ENCODE measurements at places on chromosomes 7 and 10.
A peak's percentile ranks its signal among the peaks of the same experiment; 100 is the strongest.

DNA sequence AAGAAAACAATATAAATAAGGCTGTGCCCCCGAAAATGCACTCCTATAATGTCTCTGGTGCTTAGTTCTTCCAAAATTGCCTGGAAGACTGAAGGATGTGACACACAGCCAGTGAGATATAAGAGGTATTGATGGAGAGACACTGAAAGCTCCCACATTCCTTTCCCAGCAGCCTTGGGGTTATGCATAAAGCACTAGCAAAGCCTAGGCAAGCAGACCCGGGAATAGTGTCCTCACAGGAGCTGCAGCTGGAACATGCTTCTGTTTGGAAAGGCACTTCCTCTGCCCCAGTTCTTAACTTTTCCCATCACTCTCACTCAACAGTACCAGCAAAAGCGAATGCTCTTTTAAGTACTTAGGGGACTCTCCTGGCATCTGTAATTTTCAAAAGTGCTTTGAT lies 178.0 kb downstream of the AMPH start:
- ATAC-seq = no peak

- ATAC-seq = no peak
Observed at GRCh38 chr7:125149151-125149550, 219.5 kb upstream of the POT1 start.

GRCh38 chr7:28729281-28729680 lies 228.8 kb downstream of the TRIL start:
- no peak for ATAC-seq

DNA sequence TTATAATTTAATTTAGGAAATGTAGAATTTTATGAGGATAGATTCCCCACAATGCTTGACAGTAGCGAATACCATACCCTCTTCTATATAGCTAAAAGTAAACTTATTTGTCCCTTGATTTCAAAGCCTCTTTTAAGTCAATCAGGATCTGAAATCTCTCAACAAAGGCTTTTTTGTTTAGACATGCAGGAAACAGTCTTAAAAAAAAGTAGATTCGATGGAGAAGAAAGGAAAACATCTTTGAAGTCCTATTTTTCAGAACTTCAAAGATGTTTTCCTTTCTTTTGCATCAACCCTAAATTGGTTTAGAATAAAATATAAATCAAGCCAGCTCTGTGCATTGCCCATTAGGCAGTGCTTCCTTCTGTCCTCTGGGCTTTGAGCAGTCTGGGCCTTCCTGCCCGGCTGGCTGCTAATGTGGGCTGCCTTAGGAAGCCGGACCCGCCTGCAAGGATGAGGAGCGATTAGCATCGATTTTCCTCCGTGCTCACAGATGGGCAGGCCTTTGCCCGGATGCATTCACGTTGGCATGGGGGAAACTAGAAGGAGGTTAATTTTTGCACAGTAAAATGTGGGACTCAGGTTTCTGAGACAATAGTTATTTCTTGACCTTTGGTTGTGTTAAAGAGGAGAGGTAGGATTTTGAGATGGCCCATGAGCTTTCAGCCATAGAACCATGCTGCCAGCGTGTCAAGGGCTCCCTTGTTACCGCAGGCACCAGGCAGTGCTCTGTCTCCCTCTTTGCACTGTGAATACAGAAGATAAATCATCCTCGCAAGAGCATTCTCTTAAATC lies 15.5 kb downstream of the MSRB2 start:
- no peak for ATAC-seq

DNA sequence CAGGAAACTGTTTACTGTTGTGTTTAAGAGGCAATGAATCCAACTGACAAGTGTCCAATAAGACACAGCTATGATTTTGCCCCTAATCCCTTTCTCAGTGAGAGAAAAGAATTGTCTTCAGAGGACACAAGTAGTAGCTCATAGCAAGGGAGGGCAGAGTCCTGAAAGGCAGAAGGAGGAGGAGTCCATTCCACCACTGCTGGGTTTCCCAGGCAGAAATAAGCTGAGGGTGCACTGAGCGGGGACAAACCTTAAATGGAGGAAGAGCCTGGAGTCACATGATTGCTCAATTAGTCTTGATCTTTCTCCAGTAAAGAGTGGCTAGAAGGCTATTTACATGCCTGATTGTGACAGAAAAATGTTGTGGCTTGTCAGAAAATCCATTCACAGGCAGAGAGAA lies 573.8 kb downstream of the POM121L12 start:
- no peak for ATAC-seq

GRCh38 chr7:142925413-142925812 lies 8.1 kb downstream of the TRPV5 start:
- ATAC-seq = no peak

DNA sequence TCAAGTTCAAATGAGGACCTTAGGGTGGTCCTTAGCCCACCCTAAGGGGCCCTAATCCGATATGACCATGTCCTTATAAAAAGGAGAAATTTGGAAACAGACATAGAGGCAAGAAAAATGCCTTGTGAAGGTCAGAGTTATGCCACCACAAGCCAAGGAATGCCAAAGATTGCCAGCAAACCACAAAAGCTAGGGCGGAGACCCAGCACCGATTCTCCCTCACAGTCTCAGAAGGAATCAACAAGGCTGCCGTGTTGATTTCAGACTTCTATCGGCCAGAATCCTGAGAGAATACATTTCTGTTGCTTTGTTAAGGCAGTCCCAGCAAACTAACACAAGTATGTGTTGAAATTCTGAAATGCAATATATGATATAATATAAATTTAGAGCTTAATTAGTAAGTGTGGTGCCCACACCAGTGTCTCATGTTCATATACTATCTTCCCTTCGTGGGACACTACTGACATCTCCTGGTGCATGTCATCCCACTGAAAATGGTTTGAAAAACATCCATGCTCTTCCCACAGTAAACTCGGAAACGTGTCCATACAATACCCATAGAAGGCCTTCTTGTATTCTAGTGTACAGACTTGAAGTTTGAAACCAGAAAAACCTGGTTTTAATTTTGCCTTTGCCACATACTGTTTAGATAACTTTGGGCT lies 349.0 kb downstream of the TNS3 start:
- ATAC-seq = no peak

DNA sequence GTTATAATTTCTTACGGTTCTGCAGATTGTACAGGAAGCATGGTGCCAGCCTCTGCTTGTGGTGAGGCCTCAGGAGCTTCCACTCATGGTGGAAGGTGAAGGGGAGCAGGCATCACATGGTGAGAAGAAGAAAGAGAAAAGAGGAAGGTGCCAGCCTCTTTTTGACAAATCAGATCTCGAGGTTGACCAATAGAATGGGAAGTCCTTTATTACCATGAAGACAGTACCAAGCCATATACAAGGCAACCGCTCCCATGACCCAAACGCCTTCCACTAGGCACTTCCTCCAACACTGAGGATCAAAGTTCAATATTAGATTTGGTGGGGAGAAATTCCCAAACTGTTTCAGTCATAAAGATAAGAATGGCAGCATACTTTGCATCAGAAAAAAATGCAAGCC lies 502.8 kb downstream of the GLRX3 start:
- no peak for ATAC-seq

GRCh38 chr7:2864204-2864985 lies 20.3 kb upstream of the GNA12 start:
- ATAC-seq = no peak

GRCh38 chr7:47458057-47458456 lies 123.9 kb downstream of the TNS3 start:
- peak; percentile 61 for ATAC-seq

- no peak for ATAC-seq
Observed at GRCh38 chr7:157228864-157229422, 90.2 kb downstream of the UBE3C start.

GRCh38 chr7:50146692-50147091 lies 53.6 kb upstream of the ZPBP start:
- no peak for ATAC-seq

DNA sequence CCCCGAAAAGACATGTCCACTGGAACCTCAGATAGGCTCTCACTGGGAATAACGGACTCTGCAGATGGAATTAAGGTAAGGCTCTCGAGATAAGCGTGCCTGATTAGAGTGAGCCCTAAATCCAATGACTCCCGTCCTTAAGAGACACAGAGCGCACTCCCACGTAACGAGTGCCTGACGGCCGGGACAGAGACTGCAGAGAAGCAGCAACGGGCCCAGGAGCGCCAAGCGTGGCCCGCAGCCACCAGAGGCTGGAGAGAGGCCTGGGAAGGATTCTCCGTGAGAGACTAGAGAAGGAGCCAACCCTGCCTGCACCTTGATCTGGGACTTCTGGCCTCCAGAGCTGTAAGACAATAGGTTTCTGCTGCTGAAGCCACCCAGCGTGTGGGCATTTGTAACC lies 20.0 kb upstream of the TNRC18 start:
- no peak for ATAC-seq

DNA sequence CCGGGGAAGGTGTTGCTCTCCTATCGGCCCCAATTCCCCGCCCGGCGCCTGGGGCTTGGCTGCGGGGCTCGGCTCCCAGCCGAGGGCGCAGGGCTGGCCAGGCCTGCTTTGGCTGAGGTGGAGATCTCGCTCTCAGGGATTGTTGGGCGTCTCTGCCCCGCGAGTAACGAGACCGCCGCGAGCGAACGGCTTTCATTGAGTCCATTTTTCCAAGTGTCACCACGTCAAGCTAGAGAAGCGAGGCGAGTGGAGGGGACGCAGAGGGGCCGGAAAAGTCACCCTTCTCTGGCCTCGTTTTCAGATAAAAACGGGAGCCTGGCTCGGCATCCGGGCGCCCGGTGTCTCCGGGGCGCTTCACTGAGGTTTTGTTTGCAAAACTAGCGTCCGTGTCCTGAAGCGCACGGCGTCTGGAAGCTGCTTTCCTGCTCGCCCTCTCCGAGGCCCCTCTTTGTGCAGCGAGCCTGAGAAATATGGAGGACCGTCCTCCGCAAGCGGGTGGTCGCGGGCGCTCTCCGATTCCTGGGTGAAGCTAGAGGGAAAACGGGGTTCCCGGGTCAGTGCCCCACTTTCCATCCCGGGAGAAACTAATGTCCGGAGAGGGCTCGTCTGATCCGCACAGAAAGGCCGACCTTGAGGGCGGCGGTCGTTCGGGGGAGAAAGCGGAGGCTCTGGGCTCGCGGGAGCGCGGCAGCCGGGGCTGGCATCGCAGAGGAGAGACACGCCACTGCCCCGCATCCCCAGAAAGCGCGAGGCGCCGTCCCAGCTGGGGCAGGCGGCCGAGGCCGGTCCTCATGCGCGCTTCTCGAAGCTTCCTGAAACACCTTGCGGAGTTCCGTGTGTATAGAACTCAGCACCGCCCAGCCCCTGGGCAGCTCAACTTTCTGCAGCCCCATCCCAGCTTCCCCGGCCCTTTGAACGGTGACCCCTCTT lies 3.5 kb upstream of the EN2 start:
- no peak for ATAC-seq

DNA sequence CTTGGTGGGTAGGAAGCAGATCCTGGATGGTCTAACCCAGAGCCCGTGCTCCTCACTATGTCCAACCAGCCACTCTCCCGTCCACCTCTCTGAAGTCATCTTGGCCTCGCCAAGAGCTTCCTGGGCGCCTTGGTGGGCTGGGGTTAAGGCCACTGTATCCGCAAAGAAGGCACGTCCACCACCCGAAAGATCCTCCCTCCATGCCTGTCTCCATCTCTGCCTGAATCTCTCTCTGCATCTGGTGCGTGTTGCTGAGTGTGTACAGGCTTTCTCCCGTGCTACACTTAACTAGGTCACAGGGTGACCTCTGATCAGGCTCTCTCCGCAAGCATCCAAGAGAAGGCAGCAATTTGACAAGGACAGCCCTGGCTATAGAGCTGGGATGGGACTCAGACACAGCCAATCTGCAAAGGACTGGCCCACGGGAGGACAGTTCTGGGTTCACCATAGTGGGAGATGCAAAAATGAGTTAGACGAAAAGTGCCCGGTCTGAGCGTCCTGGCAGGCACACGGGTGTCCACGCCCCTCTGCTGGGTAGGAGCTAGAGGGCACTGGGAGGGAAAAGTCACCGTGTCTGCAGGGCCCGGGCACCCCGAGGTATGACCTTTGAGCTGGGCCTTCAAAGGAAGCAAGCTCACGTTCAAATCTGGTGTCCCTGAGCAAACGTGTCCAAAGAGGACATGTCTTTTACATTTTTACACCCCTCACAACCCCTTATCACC lies 9.4 kb upstream of the RFC2 start:
- ATAC-seq = no peak

DNA sequence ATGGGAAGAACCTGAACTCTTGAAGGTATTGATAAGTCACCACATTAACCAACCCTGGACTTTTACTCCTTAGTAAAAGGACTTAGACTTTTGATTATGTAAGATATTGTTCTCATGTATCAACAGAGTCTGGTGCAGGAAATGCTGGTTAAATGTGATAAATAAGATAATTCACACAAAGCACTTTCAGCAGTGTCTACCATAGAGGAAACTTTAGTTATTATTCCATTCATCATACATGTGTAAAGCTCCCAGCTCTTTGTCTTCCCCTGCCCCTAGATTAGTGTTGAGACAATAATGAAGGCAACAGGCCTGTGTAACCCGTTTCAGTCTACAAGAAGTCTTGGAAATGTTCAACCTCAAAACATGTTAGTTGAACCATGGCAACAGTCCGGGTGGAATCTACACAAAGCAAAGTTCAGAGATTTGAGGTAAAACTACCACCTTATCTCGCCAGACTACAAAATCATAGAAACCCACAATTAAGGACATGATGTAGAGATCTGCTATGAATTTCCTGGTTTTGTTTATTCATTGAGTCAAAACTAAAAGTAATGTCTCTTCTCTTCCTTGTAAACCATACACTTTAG lies 109.9 kb upstream of the ADO start:
- no peak for ATAC-seq

DNA sequence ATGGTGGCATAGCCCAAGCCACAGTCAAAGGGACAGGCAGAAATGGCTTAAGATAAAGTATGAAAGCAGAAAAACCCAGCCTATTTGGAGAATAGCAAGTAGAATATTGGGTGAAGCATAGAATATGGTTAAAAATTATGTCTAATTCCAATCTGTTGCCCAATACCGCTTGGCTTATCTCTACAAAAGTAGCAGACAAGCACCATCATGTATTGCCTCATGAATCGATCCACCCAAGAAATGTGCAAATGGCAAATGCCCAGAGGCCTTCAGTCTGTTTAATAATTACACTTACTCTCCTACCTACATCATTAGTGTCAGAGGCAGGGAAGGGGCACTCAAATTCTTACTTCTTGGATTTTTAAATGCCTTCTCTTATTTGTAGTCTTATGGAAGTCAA lies 130.9 kb upstream of the ADAM12 start:
- no peak for ATAC-seq

GRCh38 chr10:60197206-60197605 lies 192.5 kb downstream of the ANK3 start:
- ATAC-seq = no peak

DNA sequence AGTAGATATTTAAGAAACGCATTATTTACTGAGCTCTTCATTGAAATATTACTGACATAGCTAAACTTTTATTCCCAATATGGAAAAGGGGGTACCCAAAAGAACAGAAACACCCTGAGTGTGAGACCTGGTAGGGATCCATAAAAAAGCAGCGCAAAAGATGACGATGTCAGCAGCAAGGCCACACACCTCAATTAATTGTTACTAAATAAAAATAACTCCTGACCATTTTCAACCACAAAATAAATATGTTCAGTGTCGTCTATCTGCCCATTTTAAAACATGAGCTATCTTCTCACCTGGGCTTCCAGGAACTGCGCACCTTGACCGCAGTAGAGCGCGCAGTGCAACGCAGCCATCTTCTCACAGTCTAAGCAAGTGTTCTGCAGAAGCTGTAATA lies 61.2 kb downstream of the GSAP start:
- no peak for ATAC-seq

Data from stimulated activated memory B cell treated with anti-CD40 and anti-IgM and Interleukin-4, amounts not matched to agents 10 μg/mL and 1 μg/mL and 100 μg/mL, for 72 hours (primary cell).